ENCODE measurements at places on chromosomes 7 and 10.

DNA sequence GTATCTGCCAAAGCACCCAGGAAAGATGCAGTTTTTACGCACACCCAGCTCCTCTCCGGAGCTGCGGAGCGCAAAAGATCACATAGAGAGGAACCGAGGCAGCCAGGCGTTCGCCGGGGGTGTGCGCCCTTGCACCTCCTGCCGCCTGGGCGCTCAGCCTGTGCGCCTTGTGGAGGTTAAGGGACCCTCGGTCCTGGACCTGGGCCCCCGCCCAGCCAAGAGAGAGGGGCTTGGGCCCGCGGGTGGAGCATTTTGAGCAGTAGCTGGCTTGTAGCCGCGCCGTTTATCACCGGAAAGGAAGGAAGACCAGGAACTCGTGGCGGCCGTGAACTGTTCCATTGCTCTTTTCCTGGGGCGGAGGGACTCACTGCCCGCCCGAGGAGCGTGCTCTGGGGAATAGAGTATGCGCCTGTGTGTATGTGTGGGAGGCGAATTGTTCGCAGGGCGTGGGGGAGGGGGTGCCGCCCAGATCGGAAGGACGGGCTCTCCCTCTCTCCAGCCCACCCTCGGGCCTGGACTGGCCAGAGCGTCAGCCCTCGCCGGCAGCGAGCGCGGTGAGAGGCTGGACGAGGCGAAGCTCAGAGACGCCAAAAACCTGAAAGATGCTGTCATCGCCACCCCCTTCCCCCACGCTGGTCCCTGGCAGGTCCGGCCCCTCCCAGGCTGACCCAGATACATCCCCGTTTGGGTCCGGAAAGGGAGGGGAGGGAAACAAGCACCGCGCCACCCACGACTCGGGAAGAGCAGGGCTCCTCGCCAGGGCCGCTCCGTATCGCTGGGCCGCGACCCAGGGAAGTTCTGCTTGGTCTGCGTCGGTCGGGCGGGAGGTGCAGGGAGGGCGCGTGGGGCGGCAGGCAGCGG is 1.2 kb upstream of the WNT2 start:
- DNase-seq: no peak

- peak; percentile 19 for DNase-seq
These were observed 994 bp downstream of the GATAD1 start for GRCh38 chr7:92448205-92448747.

- no peak for DNase-seq
These were observed 529 bp downstream of the CLDN3 start for GRCh38 chr7:73769481-73770001.

GRCh38 chr10:122746408-122746807 is 46.8 kb upstream of the C10orf120 start:
- DNase-seq: no peak

GRCh38 chr10:9707216-9707615 is 1310.5 kb upstream of the CELF2 start:
- DNase-seq: no peak

DNA sequence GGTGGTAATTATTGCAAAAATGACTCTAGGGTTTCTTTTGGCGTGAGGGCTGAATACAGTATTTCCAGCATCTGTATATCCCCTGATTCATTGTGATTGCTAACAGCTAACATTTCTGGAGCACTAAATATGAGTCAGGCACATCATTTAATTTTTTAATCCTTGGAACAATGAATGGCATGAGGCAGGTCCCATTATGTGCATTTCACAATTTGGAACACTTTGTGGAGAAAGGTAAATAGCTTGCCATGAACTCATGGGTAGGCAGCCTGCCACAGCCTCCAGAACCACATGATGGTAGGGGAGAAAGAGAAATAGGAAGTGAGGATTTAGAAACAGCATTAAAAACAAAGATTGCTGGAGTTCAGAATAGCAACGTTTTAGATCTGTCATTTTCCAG is 1.7 kb downstream of the NPTX2 start:
- no peak for DNase-seq

GRCh38 chr7:35430547-35431153 is 176.8 kb upstream of the TBX20 start:
- no peak for DNase-seq

DNA sequence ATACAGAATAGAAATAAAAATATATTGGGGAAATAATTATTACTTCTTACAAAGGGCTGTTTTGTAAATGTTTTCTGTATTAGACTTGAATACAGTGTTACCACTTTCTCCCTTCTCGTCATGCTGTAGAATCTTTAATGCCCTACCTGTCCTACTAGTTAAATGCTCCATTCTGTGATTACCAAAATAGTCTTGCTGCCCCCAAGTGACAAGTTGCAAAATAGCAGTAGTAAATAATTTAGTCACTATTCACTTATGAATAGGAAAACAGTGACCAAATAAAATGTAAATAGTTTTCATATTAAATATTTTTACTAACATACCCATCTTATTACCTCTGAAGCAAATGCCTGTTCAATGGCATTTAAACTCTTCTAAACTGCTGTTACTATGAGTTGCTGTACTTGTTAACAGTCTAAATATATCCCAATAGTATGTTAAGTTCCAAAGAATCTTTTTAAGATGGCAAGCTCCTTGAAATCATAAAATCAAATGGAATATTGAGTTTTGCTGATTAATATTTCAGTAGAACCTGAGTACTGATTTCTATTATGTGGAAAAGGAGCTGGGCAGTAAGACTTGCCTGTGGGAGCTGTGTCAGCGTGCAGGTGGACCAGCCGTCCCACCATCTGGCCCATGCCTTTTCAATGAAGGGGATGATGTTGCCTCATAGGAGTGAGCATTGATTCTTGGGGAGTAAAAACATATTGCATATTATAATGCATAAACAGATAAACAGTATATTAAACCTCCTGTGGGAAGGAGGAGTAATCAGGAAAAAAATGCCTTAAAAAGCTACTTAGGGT is 18.1 kb upstream of the OIT3 start:
- DNase-seq: peak; percentile 2

DNA sequence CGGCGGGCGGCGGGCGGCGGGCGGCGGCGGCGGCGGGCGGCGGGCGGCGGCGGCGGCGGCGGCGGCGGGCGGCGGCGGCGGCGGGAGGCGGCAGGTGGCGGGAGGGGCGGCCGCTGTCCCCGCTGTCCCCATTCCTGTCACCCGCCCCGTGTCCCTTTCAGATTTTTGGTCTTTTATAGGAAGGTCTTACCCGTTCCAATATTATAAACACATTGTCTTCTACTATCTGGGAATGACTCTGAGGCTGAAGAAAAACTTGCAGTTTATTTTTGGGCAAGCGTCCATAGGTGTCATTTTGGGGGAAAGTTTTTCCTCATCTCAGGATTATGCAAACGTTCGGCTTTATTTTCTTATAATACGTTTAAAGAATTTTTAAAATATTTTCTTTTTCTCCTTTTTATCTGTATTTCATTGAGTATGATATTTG is 578 bp downstream of the ZNF713 start:
- DNase-seq: no peak

DNA sequence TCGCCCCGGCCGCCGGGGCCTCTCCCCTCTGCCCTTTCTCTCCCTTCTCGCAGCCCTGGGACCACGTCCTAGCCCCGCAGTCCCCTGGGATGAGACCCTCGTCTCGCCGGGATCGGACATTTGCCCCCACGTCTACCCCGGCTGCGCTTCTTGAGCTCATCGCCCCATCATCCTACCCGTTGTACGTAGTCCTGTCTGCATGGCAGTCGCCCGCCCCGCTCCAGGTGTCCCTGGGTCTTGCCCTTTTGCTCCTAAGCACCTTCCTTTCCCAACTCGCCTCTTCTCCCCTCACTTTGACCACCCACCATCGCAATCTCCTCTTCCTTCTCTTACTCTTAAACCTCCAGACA is 582 bp downstream of the TPST1 start:
- DNase-seq: no peak

- no peak for DNase-seq
These were observed 108.5 kb upstream of the SLC25A13 start for GRCh38 chr7:96430356-96430755.

DNA sequence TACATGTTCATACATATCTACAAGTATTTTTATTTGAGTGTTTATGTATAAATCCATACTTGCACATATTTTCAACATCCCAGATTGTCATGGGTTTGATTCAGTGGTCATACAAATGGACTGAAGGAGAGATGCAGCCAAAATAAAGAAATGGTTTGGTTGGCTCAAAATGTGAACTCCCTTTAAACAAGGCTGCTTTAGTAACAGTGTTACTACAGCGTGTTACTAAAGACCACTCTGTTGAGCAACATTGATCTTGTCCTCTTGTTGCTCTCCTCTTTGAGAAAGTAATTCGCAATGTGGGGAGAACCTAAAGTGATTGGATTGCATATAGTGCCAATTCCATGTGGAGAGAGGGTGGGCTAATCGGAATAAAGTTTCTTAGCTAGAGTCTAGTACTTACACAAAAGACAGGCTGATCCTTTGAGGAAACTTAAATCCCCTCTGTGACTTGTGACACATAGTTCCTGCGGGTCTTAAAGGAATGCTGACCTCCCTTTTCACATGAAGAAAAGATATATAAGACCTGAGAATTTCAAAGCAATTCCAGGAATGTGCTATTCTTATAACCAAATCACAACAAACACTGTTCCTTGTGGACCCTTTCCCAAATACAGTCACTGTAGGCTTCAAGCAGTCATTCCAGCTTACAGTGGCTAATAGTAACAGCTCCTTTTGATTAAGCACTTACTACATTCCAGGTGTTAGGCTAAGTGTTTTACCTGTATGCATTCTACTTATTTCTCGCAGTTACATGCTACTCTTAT is 144.3 kb downstream of the FZD1 start:
- DNase-seq: peak; percentile 8

DNA sequence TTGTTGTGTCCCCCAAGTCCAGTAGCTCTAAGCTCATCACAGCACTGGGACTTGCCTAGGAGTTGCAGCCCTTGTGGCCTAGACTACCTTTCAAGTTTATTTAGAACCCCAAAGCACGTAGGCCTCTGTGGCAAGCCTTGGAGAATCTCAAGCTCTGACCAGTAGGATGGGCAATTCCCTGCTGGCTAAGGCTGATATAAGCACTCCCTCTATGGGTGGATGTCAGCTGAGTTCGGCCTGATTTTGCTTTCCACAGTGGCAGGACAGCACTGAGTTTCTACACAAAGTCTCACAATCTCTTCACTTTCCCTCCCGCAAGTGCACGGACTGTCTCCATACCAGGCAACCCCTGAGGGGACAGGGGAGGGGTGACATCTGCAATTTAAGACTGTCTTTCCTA is 886.4 kb upstream of the LRRN3 start:
- no peak for DNase-seq

DNA sequence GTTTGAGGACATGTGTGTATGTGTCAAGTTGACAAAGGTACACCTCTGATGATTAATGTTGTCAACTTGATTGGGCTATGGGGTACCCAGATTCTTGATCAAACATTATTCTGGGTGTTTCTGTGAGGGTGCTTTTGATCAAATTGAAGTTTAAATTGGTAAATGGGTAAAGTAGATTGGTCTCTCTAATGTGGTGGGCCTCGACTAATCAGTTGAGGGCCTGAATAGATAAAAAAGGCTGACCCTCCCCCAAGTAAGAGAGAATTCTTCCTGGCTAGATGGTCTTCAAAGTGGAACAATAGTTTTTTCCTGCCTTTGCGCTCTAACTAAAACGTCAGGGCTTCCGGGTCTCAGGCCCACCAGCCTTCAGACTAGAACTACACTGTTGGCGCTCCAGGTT is 309.9 kb upstream of the MGMT start:
- DNase-seq: no peak

DNA sequence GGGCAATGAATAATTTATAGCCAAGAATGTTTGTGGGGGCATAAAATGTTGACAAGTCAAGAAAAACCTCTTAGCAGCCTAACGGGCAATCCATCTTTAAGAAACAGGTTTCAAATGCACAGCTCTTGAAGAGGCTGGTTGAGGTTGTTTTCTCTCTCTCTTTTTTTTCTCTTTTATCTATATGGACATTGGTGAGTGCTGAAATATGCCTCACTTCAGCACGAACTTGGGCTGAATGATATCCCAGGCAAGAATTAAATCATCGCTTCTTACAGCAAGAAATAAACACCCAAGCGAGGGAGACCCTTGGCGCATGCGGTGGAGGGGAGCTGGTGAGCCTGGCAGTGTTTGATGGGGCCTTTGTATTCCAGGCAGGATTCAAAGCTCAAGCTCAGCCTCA is 160.9 kb downstream of the OAT start:
- DNase-seq: no peak

GRCh38 chr10:48525113-48525512 is 79.8 kb downstream of the ARHGAP22 start:
- no peak for DNase-seq

DNA sequence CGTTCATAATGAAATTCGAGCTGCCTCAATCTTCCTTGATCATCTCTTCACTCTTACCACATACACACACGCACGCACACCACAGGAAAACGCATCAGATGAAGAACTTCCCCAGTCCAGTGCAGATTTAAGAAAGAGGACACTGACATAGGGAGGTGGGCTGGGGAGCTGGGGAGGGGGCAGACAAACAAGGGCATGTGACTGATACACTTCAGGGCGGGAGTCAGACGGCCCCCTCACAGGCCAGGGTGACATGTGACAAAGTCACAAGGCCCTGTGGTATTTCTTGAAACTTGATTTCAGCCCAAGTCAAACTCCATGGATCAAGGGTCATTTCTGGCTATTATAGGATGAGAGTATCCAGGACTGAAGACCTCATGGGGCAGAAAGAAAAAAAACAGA is 82.6 kb downstream of the KCNMA1 start:
- DNase-seq: no peak

DNA sequence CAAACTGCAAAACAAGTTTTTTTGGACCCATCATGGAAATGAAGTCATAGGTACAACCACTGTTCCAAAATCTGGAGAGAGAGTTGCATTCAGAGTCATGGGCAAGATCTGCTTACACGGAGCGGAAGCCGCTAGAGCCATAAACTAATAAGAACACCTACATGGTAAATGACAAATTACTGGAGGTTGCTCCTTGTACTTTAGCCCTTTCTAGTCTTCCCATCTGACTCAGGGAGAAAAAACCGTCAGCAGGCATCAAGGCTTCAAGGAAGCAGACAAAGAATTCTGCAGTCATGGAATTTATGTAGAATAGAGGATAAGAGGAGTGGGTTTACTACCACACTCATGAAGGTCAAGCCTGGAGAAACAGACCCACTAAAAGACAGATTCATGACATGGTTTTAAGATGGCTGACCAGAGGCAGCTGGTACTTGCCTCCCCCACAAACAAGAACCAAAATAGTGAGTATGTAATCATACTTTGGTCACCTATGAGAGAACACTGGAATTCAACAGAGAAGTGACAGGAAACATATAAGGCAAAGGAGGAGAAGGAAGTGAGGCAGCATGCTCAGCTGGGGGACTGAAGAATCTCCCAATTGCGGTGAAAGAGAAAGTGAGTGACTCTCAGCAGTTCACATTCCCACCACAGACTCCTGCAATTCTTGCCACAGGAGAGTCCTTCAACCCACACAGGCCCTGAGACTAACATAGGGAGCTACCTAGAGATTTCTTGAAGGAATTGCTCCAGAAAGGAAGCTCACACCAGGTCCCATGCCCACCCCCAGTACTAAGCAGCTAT is 42.4 kb upstream of the ASAH2 start:
- DNase-seq: no peak
